SK-N-SH (cell line): ENCODE measurements at places on chromosomes 12 and 14.

DNA sequence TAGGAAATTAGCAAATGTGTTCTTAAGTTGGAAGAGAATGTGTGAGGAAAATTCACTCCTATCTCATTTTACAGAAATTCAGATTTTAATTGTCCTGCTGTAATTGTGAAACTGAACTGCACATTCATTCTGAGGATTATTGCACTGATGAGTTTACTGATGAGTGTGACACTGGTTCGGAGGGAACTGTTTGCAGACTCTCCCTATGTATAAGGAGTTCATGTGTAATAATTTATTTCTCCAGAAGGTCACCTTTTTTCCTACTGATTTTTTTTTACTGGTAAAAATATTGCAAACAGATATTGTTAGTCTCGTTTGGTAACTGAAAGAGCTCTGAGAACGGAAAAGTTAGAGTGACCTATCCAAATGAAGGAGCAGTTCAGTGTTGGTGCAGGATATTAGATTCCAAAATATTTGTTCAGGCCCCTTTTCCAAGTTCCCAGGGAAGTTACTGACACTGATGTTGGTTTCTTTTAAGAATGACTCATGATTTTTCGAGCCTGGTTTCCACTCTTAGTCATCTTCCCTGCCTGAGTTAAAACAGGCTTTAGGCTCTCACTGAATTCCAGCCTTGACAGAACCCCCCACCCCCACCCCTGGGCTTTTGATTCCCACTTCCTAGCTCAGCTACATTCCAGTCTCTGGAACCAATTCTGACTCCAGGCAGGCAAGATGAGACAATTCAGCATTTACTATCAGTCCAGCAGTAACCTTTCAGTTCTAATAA lies 18.4 kb downstream of the ANO6 start:
- DNase-seq: peak; percentile 33

GRCh38 chr12:79886917-79887519 lies 47.9 kb downstream of the PPP1R12A start:
- peak; percentile 6 for DNase-seq

GRCh38 chr12:9702255-9702654 lies 30.6 kb downstream of the CLECL1 start:
- no peak for DNase-seq

GRCh38 chr12:19675361-19675760 lies 236.1 kb downstream of the AEBP2 start:
- no peak for DNase-seq

- DNase-seq: no peak
Measured at GRCh38 chr12:107094183-107094448, 767 bp upstream of the CRY1 start.

DNA sequence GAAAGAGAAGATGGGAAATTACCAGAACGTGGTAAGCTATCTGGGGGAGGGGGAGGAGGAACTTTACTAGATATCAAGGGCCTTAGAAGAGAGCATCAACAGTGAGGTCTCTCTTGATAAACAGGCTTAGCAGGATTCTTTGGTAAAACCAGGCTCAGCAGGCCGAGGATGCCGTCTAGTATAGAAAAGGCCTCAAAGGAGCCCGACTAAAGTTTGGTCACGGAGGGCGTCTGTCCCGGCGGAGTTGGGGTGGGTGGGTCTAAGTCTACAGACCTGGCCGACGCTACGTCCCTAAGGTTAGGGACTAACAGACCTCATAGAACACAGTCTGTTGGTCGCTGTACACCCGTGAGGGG lies 538 bp upstream of the TIGAR start:
- no peak for DNase-seq

- no peak for DNase-seq
Measured at GRCh38 chr12:62604373-62604772, 137.7 kb downstream of the MON2 start.

DNA sequence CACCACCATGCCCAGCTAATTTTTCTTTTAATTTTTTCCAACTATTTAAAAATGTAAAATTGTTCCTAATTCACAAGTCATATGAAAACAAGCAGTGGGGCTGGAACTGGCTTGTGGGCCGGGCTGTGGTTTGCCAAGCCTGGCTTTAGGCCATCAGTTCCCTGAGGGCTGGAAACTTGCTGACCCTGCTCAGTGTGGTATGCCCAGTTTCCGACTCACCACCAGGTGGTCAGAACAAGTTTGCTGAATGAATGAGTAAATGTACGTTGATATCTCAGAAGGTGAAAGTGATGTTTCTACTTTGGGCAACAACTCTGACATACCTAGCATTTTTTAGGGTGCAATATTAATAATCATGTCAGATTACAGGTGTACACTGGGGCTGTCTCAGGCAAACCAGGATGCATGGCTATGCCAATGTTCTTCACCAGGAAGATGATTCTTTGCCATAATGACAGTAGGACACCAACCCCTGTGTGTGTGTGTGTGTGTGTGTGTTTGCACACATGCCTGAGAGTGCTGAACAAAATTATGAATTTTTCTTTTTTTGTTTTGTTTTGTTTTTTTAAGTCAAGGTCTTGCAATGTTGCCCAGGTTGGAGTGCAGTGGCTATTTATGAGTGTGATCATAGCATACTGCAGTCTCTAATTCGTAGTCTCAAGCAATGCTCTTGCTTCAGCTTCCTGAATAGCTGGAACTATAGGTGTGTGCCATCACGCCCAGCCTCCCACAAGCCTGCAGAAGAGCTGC lies 106.1 kb downstream of the PTPN11 start:
- no peak for DNase-seq

DNA sequence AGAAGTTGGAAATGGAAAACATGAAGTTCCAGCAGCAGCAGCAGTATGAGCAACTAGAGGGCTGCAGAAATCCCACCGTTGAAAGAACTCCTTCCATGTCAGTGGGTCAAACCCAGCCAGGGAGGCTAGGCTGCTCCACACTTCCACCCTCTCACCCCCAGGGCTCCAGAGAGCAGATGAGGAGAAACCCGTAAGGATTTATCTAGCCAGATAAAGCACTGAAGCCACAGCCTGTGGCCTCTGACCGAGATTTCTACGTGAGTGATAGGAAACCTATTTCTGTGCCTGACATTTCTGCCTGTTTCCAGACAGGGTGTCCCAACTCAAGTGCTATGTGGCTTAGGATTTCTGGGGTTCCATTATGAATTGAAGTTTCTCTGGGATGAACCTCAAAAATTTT lies 100.0 kb upstream of the EEA1 start:
- DNase-seq: no peak

DNA sequence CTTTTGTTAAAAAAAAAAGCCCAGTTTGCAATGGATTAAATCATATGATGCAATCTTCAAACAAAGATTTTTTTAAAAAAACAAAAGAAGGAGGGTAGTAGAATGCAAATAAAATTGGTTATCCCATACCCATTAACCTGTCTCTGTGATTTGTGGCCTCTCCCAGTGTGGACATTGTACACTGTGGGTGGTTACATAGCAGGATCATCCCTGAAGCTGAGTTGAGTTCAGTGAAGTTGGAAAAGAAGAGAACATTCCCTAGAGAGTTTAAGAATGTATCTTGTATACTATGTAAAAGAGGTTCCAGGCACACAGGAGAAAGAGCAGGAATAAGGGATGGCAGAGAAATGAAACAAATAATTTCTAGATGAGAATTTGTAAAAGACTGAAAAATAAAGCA lies 142.4 kb upstream of the SLC16A7 start:
- DNase-seq: no peak

GRCh38 chr12:119802472-119802871 lies 74.6 kb downstream of the CIT start:
- no peak for DNase-seq

DNA sequence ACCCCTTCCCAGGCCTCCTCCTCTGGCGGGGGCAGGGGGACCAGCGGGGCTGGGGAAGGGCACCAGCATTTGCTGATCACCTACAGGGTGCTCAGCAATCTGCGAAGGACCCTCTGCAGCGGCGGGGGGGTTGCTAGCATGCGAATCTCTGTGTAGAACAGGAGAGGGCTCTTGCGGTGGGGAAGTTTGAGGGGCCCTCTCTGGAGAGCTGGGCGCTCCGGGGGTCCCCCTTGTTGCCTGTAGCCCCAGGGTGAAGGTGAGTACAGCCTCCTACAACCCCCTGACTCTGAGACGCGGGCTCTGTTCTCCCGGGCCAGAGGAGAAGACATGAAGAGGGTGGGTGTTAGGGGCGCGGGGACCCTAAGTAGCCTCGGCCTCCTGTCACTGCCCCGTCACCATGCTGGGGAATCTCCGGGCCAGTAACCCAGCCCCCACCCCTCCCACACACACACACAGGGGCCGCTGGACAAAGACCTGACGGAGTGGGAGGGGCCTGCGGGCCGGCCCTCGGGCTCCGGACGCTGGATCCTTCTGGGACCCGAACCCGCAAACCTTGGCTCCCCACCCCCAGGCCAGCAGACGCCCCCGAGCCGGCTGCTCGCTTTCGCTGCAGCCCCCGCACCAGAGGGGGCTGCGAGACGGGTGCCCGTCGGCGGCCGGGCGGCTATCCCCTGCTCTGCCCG lies 734 bp downstream of the FIGNL2 start:
- DNase-seq: peak; percentile 85

GRCh38 chr12:111171345-111171744 lies 197.6 kb downstream of the PHETA1 start:
- no peak for DNase-seq

- DNase-seq: no peak
Measured at GRCh38 chr12:110785240-110785639, 42.5 kb upstream of the PPP1CC start.

GRCh38 chr12:91633734-91634357 lies 451.2 kb upstream of the DCN start:
- DNase-seq: no peak

- no peak for DNase-seq
Measured at GRCh38 chr14:51677738-51678137, 26.0 kb downstream of the FRMD6 start.

GRCh38 chr12:96054244-96054610 lies 18.8 kb upstream of the LTA4H start:
- DNase-seq: no peak

GRCh38 chr14:78849952-78850351 lies 679.8 kb downstream of the NRXN3 start:
- no peak for DNase-seq

- DNase-seq: no peak
Measured at GRCh38 chr12:124457287-124458219, 109.9 kb downstream of the NCOR2 start.

- no peak for DNase-seq
Measured at GRCh38 chr12:75825686-75826085, 205.9 kb downstream of the PHLDA1 start.

DNA sequence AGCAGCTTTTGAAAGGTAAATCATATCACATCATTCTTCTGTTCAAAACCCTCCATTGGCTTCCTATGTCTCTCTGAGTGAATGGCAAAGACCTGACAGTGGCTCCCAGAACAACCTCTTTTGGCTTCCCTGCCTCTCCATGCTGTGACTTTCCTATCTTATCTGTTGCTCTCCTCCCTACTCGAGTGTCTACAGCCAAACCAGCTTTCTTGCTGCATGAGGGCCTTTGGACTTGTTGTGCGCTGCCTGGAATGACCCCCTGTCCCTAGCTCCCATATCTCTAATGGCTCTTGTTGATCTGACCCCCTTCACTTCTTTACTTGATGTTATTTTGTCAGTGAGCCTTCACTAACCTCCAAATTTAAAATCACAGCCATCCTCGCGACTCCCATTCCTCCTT lies 2.5 kb downstream of the SYNE2 start:
- DNase-seq: no peak

DNA sequence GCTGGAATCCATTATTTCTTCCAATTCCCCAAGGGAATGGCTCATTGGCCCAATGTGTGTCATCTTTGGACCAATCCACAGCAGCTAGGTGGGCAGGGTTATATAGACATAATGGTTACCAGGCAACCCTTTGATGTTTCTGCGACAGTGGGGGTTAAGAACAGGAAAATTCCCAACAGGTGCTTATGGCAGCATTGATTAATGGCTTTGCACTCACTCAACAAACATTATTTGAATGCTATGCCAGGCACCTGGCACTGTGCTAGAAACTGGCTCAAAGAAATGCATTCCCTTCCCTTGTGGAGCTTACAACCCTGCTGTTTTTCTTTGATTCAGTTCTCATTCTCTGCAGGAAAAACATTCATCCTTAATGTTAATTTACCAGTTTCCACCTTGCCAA lies 1221.0 kb downstream of the AACS start:
- DNase-seq: no peak

GRCh38 chr14:23441076-23441475 lies 5.6 kb upstream of the MYH7 start:
- DNase-seq: no peak

DNA sequence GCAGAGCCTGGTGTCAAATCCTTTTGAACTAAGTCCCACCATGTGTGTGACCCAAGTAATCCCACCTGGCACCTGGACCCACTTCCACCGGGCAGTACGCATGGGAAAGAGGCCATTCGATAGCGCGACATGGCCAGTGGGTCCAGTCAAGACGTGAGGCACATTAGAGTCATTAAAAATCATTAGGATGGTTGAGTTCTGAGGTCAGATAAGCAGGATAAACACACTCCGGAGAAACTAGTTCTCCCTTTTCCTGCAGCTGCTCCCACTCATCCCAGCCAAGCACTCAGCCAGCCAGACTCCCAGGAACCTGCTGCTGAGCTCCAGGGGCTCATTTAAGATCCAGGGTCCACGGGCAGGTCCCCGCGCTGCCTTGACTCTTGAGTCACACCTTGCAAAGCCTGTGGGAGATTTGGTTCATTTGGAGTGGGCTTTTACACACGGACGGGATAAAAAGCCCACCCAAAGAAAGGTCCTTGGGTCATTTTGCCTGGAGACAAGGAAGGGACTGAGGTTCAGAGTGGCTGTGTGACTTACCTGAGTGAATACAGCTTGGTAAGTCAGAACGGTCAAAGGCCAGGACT lies 313.9 kb downstream of the BCL11B start:
- no peak for DNase-seq

DNA sequence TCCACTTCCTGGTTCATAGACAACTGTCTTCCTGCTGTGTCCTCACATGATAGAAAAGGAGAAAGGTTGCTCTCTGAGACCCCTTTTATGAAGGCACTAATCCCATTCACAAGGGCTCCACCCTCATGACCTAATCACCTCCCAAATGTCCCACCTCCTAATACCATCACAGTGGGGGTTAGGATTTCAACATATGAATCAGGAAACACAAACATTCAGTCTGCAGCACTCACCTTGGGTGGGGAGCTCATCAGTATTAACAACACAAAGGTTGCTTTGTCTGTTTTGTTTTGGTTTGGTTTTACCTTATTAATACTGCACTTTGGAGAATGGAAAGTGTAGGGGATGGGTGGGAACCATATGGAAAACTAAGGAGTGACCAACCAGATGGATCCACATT lies 10.5 kb upstream of the SMCO2 start:
- no peak for DNase-seq

- DNase-seq: no peak
Measured at GRCh38 chr14:99287269-99287942, 15.4 kb upstream of the BCL11B start.

- DNase-seq: no peak
Measured at GRCh38 chr12:106866426-106867080, 89.2 kb upstream of the TMEM263 start.
